ENCODE measurements at places on chromosomes 7 and 10.

DNA sequence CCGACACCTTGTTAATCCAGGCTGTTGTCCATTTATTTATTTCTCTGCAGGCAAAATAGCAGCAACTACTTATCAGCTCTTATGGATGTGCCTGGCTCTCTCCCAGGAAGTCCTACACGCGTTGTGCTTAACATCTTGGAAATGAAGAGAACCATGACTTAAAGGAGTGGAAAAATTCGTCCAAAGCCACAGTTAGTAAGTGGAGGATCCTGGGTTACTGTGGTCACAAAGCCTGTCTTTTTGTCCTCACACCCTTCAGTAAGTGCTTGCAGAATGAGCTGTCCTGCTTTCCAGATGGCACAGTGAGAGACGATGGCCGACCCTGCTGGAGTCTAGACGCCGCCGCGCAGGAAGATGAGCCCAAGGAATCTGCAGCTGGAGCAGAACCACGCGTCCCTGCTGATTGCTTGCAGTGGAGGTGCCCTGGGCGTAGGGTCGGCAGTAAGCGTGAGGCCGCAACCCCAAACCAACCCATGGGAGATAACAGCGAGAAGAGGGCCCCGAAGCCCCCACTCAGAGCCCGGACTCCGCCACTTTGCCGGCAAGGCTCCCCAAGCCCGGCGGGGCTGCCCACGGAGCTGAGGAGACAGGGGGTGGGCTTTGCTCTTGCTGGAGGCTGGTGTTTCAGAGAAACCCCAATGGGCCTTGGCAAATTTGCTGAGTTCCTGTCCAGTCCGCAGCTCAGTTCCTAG is 178.6 kb downstream of the CXCL12 start:
- DNase-seq = no peak

DNA sequence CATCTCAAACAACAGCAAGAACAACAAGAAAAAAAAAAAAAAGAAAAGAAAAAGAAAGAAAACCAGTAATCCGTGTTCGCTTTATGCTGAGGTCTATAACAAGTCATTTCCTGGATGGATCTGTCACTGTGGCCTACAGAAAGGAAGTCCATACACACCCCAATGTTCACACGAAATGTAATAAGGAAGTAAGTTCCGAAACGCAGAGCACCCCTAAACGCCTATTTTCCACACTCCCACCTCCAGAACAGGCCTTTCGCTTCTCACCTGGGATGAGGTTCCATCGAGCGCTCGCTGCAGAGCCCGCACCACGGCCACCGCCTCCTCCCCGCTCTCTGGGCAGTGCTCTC is 735 bp downstream of the ZNF394 start:
- DNase-seq = no peak

DNA sequence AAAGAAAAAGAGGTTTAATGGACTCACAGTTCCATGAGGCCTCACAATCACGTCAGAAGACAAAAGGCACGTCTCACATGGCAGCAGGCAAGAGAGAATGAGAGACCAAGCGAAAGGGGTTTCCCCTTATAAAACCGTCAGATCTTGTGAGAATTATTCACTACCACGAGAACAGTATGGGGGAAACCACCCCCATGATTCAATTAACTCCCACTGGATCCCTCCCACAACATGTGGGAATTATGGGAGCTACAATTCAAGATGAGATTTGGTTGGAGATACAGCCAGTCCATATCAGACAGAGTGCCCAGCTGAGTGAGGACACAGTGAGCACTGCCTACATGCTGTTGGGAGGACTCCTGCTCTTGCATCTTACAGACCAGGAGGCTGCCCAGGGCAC is 148.4 kb downstream of the TEX36 start:
- DNase-seq = no peak

- DNase-seq = no peak
Measured at GRCh38 chr7:6198689-6199595, 73.5 kb downstream of the CYTH3 start.

DNA sequence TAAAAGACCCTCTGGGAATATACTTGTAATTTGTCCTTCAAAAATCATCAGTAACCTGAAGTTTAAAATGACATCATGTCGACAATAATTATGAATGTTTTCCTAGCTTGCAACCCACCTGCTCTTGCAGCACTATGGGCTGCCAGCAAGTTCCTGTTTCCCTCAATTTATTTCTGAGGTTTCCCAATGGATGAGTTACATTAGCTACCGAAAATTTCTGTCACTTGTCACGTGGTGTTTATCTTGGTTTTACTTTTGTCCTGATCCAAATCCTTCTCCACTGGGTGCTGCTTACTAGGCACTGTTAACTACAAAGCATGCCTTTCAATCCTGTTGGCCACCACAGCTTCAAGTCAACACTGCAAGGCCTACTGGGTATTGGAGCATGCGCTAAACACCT is 31.5 kb downstream of the GIMAP8 start:
- no peak for DNase-seq

DNA sequence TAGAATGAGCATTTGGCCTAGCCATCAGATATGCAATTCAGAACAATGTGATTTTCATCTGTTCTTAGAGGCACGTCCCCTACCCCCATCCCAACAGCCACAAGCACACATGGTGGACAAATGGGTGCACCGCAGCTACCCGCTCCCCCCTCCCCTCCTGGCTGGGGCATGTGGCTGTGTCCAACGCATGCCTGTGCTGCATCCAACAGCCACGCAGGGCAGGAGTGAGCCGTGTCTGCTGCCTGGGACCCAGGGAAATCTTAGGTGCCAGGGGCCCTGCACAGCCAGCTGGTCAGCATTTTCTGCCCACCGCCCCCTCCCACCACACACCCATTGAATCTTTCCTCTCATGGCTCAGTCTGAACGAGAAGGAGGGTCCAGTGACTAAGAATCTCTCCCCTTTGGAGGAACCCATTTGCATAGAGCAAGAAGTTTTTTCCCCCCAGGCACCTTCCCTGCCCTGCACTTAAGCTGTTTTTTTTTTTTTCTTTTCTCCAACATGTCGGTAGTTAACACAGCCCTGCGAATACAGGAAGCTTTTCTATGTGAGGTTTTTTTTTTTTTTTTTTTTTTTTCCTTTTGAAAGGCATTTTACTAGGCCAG is 138.9 kb downstream of the WDR11 start:
- no peak for DNase-seq

DNA sequence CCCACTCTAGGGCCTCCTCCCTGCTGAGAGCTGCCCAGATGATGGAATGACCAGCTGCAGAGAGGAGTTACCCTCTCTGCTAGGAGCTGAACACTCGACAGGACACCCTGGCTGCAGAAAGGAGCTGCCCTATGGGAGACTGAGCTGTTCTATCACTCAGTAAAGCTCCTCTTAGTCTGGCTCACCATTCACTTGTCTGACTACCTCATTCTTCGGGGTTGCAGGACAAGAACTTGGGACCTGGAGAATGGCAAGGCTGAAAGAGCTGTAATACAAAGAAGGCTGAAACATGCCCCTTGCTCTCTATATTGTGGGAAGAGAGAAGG is 30.5 kb downstream of the CRTAC1 start:
- no peak for DNase-seq

DNA sequence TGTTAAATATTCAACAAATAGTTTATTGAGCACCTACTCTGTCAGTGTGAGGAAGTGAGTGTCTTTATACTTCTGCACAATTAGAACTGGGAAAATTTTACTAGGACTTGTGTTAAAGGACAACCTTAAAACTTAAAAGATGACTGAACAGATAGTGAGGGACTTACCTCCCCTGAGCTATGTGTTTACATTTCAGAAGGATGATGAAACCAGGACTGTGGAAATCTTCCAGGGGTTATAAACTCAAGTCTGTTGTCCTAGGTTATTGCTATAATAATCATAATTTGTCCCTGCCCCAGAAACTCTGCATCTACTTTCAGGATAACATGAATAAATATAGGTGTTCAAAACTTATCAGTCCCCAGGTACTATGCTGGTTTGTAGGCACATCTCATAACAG is 261.0 kb upstream of the MKLN1 start:
- no peak for DNase-seq

DNA sequence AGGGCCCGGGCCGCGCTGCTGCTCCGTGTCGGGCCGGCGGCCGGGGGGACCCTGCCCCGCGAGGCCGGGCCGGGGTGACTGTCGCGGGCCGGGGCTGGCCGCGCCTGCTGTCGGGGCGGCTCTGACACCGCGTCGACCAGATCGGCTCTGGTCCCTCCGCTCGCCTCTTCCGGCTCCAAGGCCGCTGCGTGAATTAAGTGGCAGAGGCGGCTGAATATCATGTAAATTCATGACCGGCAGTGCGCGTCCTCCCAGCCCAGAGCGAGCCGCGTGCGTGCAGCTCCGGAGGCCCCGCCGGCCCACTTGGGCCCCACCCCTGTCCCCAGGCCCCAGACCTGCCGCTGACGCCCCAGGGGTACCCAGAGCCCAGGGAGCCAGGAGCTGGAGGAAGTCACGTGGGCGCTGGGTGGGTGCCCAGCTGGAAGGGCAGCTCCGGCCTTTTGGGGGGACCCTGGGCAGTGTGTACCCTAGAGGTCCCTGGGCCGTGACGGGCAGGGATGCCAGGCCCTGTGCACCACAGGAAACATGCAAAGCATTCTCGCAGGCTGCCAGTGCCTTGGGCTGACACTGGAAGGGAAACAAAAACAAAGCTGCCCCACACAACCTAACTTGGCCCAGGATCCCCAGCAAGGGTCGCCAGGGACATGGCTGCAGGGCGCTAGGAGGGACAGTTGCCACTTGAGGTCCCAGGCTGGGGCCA is 584.0 kb upstream of the MKI67 start:
- DNase-seq = no peak

- DNase-seq = no peak
Measured at GRCh38 chr7:78006063-78006755, 207.6 kb downstream of the PHTF2 start.

DNA sequence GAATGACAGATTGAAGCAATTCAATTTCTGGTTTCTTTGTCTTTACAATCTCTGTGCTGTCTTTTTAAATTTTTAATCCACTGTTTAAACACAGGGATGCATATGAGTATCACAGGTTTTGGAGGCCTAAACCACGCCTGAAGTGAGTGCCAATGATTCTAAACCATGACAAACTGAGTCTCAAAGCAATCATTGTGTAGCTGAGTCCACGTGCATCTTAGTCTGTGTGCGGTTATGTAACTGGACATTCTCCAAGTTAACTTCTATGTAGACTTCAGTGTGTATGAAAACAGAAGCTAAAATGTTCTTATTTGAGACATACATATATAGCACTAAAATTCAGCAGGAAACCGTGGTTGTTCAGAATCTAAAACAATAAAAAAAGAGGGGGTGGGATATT is 79.3 kb upstream of the ST8SIA6 start:
- DNase-seq = no peak

- no peak for DNase-seq
Measured at GRCh38 chr10:24912215-24912614, 40.2 kb downstream of the PRTFDC1 start.

GRCh38 chr7:96578606-96579005 is 131.0 kb downstream of the SEM1 start:
- no peak for DNase-seq

- DNase-seq = no peak
Measured at GRCh38 chr10:6230315-6230714, 27.6 kb downstream of the PFKFB3 start.

- DNase-seq = no peak
Measured at GRCh38 chr7:111091593-111092358, 849 bp downstream of the LRRN3 start.

DNA sequence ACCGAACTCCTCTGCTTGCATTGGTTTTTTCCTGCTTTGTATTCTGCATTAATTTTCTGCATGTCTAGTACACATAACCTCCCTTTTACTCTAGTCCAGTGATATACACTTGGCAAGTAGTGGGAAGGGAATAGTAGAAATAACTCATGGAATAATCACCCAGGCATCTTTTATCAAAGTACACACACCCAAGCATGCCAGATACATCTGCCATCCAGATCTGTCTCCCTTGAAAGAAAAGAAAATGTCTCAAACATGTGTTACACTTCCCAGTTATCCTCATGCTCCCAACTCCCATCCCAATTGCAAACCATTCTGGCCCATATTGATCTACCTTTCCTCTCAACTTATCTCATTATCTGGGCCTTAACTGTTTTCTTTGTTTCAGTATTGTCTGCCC is 79.0 kb downstream of the PHYHIPL start:
- no peak for DNase-seq

GRCh38 chr10:128000471-128001362 is 93.8 kb downstream of the PTPRE start:
- no peak for DNase-seq

DNA sequence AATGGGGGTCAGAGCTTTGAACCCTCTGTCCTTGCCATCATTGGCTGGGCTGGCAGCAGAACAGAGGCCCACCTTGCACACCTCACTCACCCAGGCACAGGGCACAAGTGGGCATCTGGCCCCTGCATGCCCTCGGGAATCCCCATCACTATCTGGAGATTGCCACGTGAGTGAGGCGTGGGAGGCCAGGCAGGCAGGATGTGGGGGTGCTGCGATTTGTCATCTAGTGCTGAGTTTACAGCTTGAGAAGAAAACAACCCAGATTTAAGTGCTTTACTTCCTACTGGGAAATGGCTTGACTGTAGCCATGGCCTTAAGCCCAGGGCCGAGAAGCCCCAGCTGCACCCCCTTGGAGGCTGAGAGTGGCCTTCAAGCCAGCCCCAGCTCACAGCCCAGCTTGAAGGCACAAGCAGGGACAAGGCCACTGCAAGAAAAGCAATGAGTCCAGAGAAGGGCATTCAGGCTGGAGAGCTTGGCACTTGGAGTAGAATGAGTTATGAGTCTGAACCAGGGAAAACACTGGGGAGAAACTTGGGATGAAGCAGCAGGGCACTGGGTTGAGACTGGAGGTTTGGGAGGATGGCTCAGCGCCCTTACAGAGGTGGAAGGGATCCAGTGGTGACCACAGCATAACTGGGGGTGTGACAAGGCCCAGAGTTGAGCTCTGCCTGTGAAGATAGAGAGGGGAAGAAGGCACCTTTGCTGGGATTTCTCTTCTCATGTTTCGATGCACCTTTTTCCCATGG is 123.0 kb downstream of the CXCL12 start:
- DNase-seq = no peak

- no peak for DNase-seq
Measured at GRCh38 chr10:31317171-31317570, 1.8 kb upstream of the ZEB1 start.

- DNase-seq = no peak
Measured at GRCh38 chr10:62856021-62856420, 39.9 kb upstream of the EGR2 start.

DNA sequence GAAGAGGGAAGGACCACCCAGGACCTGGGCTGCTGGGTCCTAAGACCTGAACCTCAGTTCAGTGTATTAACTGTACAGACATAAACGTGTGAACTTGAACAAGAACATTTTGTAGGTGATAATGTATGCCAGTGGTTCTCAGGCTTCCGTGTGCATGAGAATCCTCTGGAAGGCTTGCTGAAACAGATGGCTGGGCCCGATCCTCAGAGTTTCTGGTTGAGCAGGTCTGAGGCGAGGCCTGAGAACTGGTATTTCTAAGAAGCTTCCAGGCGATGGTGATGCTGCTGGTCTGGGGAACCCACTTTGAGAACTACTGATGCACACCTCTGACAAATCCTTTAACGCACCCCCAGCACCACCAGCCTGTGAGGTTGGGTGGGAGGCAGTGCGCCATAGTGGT is 70.4 kb downstream of the CDH23 start:
- no peak for DNase-seq
